Motor neuron (in vitro differentiated cells): ENCODE measurements at places on chromosomes 4 and X. TPM values are rescaled to one million over a fixed set of nuclear protein-coding genes. Genes with fewer than 3 reads are reported as not detected.
A peak's percentile ranks its signal among the peaks of the same experiment; 100 is the strongest.

GRCh38 chr4:149031399-149031798, 589.2 kb upstream of the NR3C2 start:
- peak; percentile 36 for ATAC-seq

GRCh38 chrX:98203800-98204199, 1320.1 kb downstream of the RPA4 start:
- ATAC-seq, result no peak

DNA sequence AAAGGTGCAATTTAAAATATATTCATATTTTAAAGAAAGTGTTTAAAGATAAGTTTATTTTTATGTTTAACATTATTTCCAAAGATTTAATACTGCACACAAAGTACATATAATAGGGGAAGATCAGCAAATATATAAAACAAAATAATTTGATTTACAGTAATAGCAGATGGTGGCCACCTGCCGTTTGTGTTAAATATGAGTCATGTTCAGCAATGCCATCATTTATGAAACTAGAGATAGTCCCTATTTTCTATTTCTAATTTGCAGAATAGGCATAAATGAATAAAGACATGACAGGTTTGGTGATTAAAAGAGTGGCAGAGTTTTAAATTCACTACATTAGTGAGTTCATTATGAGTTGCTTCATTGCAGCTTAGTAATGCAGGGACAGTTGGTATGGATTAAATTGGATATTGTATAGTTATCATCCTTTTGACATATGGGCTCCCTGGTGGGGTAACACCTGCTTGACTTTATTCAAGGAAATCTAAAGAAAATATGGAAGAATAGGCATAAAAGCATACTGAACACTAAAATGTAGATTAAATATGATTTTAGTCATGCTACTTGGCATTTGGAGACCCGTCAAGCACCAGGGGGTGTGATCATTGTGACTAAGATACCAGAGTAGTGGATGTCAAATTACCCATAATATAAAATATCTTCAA, 78.8 kb upstream of the BANK1 start:
- ATAC-seq, result no peak

The SPATA4 gene
- not detected in 2 replicates for total RNA-seq

DNA sequence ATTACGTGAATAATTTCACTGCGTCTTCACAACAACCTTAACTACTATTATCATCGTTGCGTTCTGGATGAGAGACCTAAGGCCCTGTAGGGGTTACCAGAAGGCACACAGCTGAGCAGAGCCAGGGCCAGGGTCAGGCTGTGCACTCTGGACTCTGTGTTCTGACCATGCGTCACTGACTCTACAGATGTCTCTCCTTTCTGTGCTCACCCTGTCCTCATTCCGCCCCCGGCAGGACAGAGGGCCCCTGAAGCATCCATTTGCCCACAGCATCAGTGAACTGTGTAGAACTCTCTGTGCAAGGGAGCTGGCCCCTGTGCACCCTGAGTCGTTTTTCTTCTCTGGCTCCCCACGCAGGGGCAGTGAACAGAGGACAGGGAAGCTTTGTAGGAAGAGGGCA, 21.3 kb downstream of the GPKOW start:
- ATAC-seq, result no peak

- peak; percentile 45 for ATAC-seq
Measured at GRCh38 chr4:150366487-150366999, 215.4 kb upstream of the MAB21L2 start.

The MAP3K15 gene
- 0.17 and 0.26 TPM in 2 replicates for total RNA-seq

The BTK gene
- total RNA-seq, result 0.16 and 1.8 TPM in 2 replicates

DNA sequence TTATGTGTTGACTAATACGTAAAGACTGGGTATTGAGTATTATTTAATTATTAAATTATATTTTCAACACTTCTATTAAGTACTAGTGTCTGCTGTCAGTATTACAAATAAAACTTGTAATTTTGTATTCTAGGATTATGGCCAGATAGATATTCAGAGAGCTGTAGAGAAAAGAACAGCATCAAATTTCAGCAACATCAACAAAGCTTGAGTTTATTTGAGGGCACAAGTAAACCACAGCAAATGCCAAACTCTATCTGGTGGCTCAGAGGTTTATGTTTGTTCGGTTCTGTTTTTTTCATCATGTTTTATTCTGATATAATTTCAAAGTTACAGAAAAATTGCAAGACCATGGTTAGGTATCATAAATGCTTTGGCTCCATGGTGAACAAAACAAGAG, 1530.5 kb downstream of the PCDH18 start:
- ATAC-seq, result no peak

DNA sequence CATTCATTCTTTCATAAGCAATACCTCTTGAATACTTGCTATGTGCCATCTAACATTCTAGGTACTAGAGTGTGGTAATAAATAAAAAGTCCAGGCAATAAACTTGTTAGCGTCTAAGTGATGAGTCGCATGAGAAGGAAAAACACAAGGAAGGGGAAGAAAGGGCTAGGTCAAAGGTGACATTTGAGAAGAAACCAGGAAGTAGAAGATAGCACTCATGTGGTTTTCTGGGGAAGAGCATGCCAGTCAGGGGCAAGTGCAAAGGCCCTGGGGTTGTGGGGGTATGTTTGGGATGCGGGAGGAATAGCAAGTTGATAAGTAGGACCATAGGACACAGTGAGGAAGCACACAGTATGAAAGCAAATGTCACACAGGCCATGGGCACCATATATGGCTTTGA, 157.0 kb downstream of the TSPAN5 start:
- ATAC-seq, result no peak

The PPP1R2C gene
- total RNA-seq, result not detected in 2 replicates

- no peak for ATAC-seq
Measured at GRCh38 chrX:12824944-12825343, 33.7 kb downstream of the PRPS2 start.
